Stimulated activated CD8-positive, alpha-beta memory T cell treated with anti-CD3 and anti-CD28 coated beads, Interleukin-7, amount 100 ng/mL, for 1 hour (primary cell): ENCODE measurements at places on chromosomes 5 and 9.

- no peak for DNase-seq
Measured at GRCh38 chr5:3351581-3352442, 243.8 kb upstream of the IRX1 start.

DNA sequence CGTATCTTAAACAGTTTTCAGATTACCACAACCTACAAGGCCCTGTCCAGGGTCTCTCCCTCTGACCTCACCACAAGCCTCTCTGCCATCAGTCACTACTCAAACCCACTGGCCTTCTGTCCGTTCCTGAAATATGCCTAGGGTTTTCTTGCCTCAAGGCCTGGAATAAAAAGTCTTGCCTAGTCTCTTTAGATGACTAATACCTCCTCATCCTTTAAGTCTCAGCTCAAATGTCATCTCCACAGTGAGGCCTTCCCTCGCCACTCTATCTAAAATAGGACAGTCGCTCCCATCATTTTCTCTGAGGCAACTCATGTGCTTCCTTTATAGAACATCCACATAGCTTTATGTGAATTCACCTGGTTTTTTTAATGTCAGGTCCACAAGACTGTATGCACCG lies 5.2 kb downstream of the DENND1A start:
- no peak for DNase-seq

DNA sequence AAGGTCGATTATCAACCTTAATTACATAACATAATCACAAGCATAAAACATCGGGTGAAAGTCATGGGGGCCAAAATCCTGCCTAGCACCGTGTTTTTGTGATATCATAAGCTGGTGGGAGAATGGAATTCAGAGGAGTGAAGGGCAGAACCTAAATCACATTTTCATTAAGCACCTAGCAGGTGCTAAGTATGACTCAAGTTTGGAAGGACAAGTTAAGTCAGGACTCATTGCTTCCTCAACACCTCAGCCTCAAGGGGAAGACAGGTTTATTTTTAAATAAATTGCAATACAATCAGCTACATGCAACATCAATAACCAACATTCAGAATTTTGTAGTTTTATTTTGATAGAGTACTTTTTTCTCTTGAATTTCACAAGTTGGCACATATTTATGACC lies 33.5 kb upstream of the GAS1 start:
- DNase-seq: no peak

DNA sequence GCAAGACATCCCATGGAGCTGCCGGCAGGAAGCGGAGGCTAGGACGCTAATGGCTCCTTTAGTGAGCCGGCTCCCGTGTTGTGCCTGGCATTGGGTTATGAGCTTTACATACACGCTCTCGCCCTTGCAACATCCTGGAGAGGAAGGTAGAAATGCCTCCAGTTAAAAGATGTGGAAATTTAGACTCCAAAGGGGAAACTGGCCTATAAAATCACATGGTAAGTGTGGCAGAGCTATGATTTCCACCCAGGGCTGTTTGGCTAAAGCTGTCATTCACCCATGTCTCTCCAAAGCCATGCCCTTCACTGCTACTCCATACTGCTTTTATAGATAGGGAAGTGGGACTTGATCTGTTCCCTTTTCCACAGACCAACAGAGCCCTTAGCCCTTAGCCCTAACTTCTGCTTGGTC lies 5.2 kb downstream of the GM2A start:
- DNase-seq: no peak

- DNase-seq: no peak
Measured at GRCh38 chr5:53335115-53335514, 145.3 kb upstream of the FST start.

- DNase-seq: no peak
Measured at GRCh38 chr5:149700347-149700746, 29.8 kb upstream of the PPARGC1B start.

- DNase-seq: no peak
Measured at GRCh38 chr5:142918959-142919635, 148.9 kb downstream of the ARHGAP26 start.

DNA sequence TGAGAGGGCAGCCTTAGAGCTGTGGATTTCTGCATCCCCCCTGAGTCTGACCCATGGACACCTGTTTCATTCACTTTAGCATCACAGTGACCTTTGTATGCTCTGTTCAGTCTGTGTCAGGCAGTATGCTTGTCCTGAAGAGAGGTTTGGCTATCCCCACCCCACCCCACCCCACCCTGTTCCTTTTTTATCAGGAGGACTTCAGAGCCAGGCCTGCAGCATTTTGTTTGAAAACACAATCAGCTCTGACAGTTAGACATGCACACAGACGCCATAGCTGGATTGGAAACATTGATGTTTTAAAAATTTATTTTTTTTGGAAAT lies 142.2 kb downstream of the NTRK2 start:
- DNase-seq: no peak

DNA sequence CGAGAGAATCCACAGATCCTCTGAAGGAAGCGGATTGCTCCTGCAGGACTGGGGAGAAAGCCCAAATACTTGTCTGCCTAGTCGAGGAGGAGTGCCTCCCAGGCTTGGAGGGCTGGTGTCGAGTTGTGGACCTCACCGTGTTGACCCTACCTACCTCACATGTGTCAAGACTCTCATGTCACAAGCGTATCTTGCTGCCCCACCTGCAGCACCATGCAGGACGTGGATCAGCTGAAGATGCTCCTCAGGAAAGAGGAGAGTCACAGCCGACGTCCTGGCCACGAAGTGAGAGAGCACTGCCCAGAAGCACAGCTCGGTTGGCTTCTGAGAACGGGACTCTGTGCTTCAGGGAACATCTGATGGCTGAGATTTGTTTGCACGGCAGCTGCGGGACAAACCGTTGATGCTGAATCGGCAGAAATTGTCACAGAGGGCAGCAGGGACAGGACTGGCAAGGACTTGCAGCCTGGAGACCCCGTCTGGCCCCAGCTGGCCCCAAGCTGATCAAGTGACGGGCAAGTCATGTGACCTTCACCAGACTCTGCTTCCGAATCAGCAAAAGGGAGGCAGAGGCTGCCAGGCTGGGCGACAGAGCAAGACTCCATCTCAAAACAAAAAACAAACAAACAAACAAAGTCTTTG lies 119.1 kb upstream of the ITGA1 start:
- DNase-seq: no peak

DNA sequence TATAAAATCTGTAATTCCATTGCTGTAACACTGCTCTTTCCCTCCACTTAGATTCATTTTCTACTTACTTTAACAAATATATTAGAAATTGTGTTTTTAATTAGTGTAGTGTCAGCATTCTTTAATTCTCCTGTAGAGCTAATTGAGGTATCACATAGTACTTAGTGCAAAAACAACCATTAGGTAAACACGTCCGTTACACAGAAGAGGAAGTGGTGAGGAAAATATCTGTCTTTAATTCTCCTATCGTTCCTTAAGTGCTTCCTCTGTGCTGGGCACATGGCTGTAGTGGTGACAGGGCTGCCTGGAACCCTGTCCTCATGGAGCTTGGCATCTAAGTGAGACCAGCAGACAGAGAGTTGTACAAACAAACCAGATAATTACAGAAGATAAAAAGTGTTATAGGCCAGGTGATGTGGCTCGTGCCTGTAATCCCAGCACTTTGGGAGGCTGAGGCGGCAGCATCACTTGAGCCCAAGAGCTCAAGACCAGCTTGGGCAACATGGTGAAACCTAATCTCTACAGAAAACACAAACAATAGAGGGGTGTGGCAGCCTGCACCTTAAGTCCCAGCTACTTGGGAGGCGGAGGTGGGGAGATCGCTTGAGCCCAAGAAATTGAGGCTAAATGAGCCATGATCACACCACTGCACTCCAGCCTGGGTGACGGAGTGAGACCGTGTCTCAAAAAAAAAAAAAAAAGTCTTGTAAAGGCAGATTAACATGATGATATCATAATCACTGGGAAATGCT lies 36.4 kb downstream of the PARP8 start:
- DNase-seq: no peak

DNA sequence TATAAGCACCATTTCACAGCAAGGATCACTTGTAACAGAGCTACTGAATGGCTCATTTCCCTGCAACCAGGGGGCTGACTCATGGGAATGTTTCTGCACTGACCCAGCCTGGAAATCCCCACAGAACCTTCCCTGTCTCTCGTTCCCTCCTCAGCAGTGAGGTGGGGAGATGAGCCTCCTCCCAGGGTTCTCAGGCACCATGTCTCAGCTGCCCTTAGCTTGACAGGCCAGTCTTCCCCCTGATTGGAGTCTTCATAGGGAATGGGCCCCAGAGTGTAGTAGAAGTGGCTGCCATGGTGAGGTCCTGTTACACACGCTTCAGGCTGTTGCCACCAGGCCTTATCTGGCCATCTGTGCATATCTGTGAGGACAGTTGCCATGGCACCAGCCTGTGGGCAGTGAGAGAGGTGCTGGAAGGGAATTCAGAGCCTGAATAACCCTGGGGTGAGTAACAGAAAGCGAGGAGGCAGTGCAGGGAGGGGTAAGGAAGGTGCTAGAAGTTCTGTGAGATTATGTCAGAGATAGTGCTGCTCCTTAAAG lies 324.4 kb downstream of the ENC1 start:
- DNase-seq: no peak

GRCh38 chr5:83475935-83476814 lies 4.6 kb downstream of the VCAN start:
- no peak for DNase-seq

DNA sequence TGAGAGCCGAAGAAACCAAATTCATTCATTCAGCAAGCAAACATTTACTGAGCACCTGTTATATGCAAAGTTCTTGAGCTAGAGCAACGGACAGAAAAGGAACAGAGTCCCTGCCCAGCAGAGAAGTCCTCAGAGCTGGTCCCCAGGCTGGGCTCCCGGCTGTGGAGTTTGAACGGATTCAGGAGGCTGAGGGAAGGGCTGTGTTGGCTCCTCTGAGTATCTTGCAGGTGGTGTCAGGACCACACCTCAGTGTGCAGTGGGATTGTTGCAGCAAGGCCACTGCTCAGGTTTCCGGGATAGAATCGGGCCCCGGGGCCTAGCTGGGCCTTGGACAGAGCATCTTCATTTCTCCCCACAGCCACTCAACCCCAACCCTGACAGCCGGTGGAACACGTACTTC lies 5.1 kb downstream of the TBC1D13 start:
- no peak for DNase-seq

- DNase-seq: no peak
Measured at GRCh38 chr9:123542435-123543225, 186.6 kb downstream of the CRB2 start.

DNA sequence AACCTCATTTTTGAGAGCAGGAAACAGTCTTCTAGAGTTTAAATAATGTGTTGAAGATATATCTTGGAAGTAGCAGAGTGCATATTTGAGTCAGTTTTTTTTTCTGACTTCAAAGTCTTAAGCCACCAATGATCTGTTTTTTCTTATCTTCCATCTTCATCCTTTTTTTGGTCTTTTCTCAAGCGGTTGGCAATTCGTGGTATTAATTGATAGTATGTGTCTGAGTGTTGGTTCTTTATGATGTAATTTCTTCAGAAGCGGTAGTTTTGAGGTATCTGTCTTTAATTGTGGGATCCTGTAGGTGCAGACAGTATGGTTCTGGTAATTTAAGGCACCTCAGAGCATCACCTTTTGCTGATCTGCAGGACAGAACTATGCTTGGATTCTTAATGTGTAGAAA lies 3.9 kb downstream of the CSNK1G3 start:
- no peak for DNase-seq

- no peak for DNase-seq
Measured at GRCh38 chr5:91403438-91403837, 20.3 kb upstream of the ARRDC3 start.

DNA sequence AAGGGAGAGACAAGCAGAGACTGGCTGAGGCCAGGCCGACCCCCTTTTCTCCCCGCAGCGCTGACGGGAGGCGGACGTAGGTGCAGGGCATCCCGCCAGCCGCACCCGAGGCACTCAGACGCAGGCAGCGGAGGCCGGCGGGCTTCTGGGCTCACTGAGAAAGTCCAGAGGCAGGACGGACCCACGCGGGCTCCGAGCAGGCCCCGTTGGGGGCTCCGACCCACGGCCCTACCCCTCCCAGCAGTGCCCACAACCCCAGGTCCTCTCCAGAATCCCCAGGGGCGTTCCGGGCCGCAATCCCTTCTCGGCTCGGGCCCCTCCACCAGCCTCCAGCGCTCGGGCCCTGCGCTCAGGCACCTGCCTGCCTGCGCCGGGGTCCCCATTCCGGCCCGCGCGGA lies 543 bp downstream of the MTMR12 start:
- DNase-seq: peak; percentile 8

- DNase-seq: no peak
Measured at GRCh38 chr9:6630502-6631206, 14.9 kb downstream of the GLDC start.

- no peak for DNase-seq
Measured at GRCh38 chr9:123268199-123268464, 254 bp downstream of the STRBP start.

DNA sequence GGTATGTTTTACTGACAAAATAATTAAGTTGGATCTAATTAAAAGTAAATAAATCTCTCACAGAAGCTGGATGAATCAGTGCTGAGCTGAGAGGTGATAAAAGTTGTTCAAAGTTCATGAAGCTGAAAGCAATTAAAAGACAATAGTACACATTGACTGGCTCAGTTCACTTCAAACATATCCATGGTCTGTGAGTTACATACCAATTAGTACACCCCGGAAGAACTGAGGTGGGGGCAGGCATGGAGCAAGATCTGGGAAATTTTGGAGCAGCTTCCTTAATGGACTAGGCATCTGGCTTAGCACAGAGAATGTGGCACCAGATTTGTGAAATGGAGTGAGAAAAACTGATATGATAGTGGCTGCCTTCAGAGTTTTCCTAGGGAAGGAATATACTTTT lies 152.7 kb downstream of the ATP10B start:
- no peak for DNase-seq

DNA sequence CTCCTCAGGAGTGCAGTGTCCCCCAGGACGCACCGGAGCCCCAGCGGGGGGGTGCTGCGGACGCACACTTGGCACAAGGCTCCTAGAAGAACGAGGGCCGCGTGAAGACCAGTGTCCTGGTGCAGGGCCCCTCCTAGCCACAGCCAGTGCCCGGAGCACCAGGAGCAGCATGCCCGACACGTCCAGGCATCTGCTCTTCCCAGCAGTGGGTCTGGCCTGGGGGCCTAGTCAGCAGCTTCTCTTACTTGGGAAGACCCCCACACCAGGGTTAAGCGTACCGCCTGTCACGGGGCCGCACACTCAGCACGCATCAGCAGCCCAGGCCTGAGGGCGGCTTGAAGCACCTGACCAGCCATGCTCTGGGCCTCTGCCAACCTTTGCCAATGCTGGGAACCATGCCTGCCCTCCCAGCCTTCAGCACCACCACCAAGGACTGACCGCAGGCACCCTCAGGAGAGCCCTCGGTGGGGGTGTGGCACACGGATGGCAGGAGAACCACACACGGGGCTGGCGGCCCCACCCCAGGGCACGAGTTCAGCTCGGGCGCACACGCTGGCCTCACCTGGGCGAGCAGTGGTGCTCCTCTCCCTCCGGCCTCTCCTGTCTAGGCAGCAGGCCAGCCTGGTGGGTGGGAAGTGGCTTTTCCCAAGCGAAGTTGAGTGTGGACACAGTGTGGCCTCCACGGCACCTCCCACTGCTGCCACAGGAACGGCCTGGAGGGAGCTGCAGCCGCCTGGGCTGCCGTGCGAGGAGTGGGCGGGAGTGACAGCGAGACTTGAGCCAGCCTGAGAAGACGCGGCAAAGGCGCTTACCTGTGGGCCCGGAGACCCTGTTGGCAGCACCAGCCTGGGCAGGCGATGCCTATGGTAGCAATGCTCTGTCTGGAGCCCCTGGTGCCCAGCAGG lies 12.0 kb upstream of the AJM1 start:
- no peak for DNase-seq

GRCh38 chr5:159208514-159209437 lies 577 bp downstream of the RNF145 start:
- DNase-seq: peak; percentile 3
